Body of pancreas (tissue), 4 donors: ENCODE measurements at places on chromosomes 1 and 21. TPM values are rescaled to one million over a fixed set of nuclear protein-coding genes. Genes with fewer than 3 reads are reported as not detected.

DNA sequence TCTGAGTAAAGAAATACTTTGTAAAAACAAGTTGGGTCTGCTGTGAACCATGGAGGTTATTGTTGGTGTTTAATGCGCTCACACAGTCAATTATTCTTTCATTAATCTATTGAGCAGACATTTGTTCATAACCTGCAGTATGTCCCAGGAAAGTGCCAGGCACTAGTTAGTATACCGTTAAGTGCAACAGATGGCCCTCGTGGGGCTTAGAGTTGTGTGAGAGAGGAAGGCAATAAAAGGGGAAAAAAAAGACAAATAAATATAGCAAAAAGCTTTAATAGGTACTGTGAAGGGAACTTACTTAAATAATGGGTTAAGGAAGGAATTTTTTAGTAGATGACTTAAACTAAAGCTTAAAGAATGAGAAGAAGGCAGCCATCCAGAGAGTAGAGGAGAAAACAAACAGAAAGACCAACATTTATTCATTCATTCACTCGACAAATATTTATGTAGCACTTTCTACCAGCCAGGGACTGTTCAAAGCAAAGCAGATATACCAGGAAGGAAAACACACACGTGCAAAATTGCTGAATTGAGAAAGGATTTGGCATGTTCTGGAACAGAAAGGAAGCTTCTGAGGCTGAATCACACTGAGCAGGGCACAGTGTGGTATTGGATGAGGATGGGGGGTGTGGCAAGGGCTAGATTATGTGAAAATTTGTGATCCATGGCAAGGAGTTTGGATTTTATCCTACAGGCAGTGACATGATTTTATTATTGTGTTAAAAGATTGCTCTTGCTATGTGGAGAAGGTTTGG lies 296.1 kb upstream of the SGIP1 start:
- DNase-seq, result no peak

GRCh38 chr1:207970329-207971233 lies 59.7 kb upstream of the CD34 start:
- DNase-seq, result no peak

GRCh38 chr1:48071513-48071912 lies 74.3 kb upstream of the TRABD2B start:
- no peak for DNase-seq

- no peak for DNase-seq
Observed at GRCh38 chr1:195804547-195804946, 803.7 kb downstream of the KCNT2 start.

Gene LRIG2
- 8.6 TPM for total RNA-seq
